Mesothelial cell of epicardium (in vitro differentiated cells): ENCODE measurements at places on chromosomes 3 and 15.

GRCh38 chr15:39684233-39684632 is 98.4 kb downstream of the FSIP1 start:
- DNase-seq, result no peak

DNA sequence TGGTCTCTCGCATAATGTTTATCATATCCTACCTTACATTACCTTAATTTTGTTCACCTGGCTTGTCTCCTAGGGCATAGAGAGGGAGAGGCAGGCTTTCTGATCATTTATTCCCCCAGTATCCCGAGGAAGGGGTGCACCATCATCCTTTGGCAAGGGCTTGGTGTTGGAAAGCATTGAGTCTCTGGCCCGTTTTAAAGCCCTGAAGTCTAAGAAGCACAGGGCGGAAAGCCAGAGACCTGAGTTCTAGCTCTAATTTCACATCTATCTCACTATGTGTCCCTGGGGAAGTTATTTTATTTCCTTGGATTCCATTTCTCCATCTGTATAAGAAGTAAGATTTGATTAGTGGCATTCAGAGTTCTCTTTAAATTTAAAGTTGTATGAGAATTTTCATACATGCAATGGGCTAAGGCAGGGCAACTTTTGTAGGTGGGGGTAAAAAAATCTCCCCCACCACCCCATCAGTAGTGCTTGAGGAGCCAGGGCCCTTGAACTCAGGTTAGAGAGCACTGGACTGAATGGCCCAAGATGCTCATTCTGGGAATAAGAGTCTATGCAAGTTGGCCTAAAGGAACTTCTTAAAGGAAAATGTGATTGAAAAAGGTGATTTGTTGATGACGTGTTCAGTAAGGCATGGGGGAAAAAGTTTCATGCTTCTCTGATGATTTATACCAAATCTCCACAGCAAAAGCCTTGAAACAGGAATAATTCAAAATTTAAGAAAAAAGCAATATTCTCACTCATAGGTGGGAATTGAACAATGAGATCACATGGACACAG is 10.1 kb downstream of the TMC3 start:
- DNase-seq, result no peak

DNA sequence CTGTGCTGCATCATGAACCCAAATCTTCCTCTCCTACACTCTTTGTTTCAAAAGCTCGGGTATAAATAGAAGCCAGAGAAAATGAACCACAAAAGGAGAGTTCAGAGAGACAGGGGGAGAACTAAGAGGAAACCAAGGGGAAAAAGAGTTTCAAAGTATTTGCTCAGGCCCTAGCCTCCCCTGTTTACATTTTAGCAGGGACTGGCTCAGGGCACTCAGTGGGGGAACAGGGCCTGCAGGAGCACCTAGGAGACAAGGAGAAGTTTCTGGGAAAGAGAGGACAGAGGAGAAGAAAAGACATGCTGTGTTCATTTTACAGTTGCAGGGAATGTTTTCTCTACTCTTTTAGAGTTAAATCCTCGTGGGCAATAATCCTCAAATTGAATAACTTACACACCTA is 8.5 kb upstream of the IL17RD start:
- no peak for DNase-seq

DNA sequence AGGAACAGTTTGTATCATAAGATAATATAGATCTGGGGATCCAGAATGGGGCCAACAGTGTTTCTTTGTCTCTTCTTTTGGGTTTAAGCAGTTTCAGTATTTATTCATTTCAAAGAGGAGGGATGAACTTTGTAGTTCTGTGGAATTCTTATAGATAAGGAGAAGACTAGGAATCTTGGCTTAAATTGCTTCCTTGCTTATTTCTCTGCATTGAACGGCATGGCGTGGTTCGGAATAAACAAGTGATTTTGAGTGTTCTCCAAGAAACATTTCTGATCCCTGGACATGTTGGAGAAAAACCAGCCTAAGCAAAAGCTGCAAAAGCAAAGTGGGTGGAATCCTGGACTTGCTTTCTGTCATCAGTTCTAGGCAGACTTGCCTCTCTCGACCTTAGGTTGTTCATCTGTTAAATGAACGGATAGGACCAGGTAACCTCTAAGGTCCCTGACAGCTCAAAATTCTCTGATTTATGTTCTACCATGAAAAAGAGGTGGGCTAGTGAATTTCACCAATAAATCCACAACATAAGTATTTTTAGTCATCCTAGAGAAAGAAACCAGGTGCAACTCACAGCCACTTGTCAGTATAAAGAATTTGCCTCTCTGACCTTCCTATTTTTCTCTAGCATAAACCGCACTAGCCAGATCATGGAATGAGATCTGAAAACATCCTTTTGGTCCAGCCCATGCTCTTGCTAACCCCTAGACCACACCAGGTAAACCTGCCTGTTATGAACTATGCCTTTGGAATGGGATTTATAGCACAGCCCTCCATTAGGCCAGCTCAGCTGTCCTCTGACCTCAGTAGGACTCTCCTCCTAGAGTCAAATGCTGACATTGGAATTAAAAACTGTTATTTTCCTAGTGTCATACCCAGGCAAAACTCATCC is 78.8 kb downstream of the CLDN11 start:
- DNase-seq, result no peak

DNA sequence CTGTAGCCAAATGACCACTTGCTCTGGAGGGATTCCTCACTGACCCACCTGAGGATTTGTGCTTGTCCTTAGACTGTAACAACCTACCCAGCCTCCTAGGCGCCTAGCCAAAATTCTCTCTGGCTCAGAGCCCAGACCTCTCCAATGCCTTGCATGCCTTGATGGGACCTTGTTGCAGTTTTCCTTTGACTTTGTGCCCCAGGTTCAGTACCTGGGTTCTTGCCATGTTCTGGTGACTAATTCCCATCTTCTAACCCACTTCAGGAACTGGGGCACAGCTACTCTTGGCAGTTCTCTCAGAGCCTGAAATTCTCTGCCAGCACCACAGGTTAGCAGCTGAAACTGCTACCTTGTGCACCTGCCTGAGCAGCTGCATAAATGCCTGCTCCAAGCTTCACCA is 27.0 kb upstream of the UBE3A start:
- no peak for DNase-seq

GRCh38 chr3:67202053-67202452 is 203.9 kb downstream of the KBTBD8 start:
- DNase-seq, result no peak

DNA sequence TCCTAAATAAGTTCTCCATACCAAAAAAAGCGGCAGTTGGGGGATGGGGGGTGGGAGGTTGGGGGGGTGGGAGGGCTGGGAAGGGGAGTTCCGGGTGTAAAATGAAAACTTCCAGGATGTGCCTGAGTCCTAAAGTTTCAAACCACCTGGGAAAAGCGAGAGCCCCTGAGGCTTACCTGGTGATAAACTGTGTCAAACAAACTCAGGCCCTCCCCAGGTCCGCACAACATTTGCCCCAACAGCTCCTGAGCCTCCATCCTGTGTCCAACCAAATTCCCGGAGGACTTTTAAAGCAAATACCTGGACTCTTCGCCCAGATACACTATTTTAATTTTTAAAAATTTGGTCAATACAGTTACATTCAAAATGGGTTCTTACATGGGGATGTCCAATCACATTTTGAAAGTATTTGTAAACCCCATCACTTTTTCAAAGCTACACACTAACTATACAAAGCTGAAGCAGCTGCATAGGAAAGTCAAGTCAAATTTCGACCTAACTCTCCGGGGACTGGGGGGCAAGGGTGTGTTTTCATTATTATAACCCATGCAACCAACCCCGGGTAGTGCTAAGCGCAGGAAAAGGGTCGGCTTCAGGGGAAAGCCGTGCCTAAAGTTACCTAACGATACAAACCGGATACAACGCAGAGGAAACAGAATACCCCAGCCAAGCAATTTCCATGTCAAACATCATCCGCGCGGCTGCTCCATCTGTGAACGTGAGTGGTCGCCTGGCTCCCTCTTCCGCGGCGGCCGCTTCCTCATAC is 685 bp upstream of the FOXB1 start:
- peak; percentile 54 for DNase-seq

GRCh38 chr15:50257332-50257731 is 8.2 kb downstream of the HDC start:
- no peak for DNase-seq

DNA sequence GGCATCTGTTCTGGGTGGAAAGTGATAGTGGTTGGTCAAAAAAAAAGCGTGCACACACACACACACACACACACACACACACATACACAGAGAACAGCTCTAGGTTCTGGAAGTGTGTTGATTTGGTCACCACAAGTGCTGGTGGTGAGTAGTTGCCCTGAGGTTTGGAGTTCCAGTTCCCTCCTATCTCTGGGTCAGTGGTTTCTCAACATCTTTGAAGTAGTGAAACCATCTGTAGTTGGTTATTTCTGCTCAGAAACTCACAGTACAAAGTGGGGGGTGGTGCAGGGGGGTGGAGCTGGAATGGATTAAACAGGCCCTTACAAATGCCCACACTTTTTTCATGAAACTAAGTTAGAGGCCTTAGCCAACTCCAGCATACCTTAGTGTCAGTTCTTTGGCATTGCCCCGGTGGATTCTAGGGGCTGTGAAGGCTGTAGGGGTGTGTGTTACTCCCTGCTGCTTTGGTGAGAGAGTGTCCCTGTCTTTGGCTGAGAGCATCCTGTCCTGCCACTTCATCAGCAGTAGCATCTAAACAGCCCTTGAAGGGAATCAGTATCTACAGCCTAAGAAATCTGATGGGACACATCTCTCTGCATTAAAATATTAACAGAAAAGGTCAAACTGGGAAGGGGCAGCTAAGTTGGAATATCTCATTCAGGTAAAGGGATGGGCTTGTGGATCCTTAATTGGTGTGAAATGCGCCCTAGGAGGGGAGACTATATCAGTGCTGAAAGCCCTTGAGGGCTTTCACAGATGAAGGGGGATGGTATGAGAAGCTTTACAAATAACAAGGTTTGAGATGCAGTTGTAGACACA is 20.6 kb downstream of the SMAD3 start:
- DNase-seq, result no peak

DNA sequence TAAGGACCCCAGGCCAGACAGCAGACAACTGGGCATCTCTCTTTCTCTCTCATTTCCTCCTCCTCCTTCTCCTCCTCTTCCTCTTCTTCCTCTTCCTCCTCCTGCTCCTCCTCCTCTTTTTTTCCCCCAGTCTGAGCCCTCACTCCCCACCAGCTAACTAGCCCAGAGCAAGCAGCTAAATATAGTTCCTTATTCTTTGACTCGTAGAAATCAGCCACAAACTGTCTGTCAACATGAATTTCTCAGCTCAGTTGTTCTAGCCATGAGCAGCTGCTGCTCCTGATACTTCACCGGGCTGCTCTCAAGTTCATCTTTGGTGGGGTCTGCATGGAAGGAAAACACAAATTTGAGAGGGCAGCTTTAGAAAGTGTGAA is 19.2 kb upstream of the LOXL1 start:
- DNase-seq, result no peak
